Stimulated activated CD4-positive, alpha-beta T cell treated with anti-CD3 and anti-CD28 coated beads, Interleukin-1b, Interleukin-23, amount 100 ng/mL, for 4 hours (primary cell): ENCODE measurements at places on chromosomes 5 and 9.

GRCh38 chr5:150410524-150411244, 2.0 kb downstream of the CD74 start:
- DNase-seq, result no peak

GRCh38 chr5:83608122-83608521, 112.5 kb downstream of the HAPLN1 start:
- DNase-seq, result no peak

DNA sequence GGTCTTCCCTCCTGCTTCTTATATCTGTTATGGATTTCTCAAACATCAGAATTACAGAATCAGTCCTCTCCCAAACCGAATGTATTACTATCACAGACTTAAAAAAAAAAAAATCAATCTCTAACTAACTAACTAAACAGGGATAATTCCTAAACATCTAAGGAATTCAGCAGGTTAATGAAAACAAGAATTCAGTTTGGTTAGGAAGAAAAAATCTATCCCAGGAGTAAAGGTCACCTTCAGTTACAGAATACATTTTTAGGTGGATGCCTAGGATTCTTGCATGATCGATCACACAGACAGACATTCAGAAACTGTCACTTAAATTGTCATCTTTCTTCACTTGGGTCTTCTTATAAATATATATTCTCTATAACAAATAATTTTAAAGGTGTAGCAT, 11.5 kb downstream of the PTAR1 start:
- no peak for DNase-seq

DNA sequence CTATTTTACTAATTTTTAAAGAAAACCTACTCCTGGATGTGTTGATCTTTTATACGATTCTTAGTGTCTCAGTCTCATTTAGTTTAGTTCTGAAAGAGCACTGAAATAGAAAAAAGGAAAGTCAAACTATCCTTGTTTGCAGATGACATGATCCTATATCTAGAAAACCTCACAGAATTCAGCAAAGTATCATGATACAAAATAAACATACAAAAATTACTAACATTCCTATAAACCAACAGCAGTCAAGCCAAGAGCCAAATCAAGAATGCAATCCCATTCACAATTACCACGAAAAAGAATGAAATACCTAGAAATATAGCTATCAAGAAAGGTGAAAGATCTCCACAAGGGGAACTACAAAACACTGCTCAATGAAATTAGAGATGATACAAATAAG, 225.8 kb upstream of the CDH18 start:
- no peak for DNase-seq

GRCh38 chr9:8860925-8861324, 1061.3 kb upstream of the DMAC1 start:
- no peak for DNase-seq

GRCh38 chr9:98374385-98375051, 119.1 kb upstream of the TBC1D2 start:
- DNase-seq, result no peak

DNA sequence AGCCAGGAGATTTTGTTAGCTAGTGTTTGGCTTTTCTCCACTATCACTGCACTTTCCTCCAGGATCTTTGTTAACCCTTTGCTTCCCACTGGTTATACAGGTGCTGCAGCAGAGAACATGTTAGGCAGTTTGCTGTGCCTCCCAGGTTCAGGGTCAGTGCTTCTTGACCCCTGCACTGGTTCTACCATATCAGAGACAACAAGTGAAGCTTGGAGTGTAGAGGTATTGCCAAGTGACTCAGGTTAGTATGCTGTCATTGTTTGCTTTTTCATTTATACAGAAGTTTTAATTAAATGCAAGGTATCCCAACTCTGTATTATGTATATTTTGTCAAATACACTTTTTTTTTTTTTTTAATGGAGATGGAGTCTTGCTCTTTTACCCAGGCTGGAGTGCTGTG, 68.4 kb downstream of the GAPVD1 start:
- DNase-seq, result no peak

- DNase-seq, result no peak
Measured at GRCh38 chr5:116848954-116849581, 274.4 kb upstream of the SEMA6A start.

GRCh38 chr5:1477341-1477740, 32.1 kb upstream of the SLC6A3 start:
- DNase-seq, result no peak

- DNase-seq, result no peak
Measured at GRCh38 chr5:67591491-67591890, 394.9 kb upstream of the CD180 start.

GRCh38 chr5:148403344-148403743, 19.6 kb downstream of the FBXO38 start:
- no peak for DNase-seq

DNA sequence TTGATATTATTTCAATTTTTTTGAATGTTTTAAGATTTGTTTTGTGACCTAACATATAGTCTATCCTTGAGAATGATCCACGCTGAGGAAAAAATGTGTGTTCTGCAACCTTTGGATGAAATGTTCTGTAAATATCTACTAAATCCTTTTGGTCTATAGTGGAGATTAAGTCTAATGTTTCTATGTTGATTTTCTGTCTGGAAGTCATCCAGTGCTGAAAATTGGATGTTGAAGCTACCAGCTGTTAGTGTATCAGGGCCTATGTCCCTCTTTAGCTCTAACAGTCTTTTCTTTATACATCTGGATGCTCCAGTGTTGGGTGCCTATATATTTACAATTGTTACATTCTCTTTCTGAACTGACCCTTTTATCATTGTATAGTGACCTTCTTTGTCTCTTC, 422.3 kb downstream of the TMEM232 start:
- DNase-seq, result no peak

DNA sequence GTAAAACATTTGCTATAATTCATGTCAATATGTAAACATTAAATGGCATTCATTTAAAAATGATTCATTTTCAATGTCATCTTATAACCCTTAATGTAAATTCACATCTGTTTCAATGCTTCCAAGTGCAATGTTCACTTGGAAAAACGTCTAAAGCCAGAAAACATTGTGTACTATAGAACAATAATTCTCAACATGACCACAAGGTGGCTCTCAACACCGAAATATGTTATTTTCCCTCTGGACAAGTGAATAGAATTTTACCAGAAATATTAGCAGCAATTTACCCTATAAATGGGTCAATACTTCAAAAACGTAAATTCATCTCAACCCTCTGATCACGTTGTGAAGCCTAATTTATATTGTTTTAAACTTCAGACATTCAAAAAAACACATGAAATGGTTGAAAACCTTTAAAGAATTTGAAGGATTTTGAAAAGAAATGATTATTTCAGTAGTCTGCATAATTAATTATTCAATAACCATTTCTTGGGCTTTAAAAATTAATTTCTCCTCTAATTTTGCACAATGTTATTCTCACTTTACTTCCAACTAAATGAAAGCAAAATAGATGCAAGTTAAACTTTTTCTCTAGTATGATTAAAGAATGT, 11.0 kb downstream of the CDH10 start:
- no peak for DNase-seq

- DNase-seq, result no peak
Measured at GRCh38 chr9:76181781-76182180, 212.4 kb downstream of the RFK start.

GRCh38 chr5:107293541-107294210, 377.1 kb downstream of the EFNA5 start:
- DNase-seq, result no peak

DNA sequence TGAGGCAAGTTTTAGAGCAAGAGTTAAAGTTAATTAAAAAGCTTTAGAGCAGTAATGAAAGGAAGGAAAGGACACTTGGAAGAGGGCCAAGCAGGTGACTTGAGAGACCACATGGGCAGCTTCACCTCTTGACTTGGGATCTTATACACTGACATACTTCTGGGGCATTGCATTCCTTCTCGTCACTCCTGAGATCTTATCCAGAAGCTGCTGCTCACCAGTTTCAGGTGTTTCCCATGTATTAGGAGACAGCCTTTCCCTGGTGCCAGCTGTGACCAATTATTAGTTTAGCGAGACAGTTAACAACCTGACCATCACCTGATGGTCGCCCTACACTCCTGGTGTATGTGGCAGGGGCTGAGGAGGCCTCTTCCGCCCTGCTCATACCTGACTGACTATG, 382.1 kb downstream of the KDM4C start:
- DNase-seq, result no peak

DNA sequence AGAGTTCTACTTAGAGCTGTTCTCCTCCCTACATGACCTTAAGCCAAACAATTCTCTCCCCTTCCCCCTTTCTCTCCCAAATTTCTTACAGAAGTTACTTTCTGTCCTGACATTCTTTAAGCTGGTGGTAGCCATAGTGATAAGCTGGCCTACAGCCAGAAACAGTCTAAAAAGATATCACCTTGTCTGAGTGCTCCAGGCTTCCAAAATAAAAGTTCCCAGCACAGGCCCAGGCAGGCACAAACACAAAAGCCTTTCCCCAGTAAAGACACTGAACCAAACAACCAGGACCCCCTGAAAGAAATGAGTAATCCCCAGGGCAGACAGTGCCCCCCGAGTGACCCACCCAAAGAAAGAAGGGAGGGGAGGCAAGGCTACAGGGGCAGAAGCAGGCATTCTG, 19.2 kb downstream of the SIL1 start:
- no peak for DNase-seq

- no peak for DNase-seq
Measured at GRCh38 chr5:139960723-139961383, 82.2 kb downstream of the NRG2 start.

GRCh38 chr9:135065151-135065550, 22.3 kb upstream of the OLFM1 start:
- DNase-seq, result no peak

DNA sequence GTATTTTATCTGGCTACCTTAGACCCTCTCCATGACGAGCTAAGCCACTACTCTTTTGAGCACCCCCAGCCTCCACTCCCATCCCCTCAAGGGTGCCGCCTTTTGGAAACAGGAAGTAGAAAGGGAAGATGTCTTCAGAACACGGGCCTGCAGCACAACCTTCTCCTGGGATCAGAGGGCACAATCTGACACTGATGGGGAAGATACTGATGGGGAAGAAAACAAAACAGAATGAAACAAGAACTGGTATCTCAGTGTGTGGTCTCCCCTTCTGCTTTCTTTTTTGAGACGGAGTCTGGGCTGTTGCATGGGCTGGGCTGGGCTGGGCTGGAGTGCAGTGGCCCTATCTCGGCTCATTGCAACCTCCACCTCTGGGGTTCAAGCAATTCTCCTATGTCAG, 539.7 kb upstream of the DAP start:
- no peak for DNase-seq

DNA sequence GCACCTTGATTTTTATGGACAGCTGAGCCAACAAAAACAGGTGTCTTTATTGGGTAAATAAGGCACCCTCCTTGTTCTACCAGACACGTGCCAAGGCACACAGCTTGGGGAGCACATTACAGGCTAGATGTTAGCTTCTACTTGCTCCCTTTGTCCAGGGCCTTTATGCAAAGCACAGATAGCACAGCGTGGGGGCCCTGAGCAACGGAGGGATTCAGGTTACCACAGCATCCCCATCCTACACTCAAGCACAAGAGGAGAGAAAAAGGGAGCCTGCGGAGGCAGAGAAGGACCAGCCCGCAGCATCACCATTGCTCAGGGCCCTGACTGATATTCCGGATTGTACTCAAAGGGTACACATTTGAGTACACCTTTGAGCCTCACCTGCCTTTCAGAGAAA, 181.7 kb upstream of the KIF2A start:
- no peak for DNase-seq

GRCh38 chr5:172524573-172525021, 70.3 kb upstream of the SH3PXD2B start:
- DNase-seq, result no peak

GRCh38 chr9:15738011-15738410, 185.2 kb downstream of the CCDC171 start:
- no peak for DNase-seq

GRCh38 chr9:136599811-136600660, 54.2 kb upstream of the NOTCH1 start:
- no peak for DNase-seq

- no peak for DNase-seq
Measured at GRCh38 chr5:8870959-8871355, 674.9 kb downstream of the SEMA5A start.

- no peak for DNase-seq
Measured at GRCh38 chr9:16625811-16626210, 244.7 kb downstream of the BNC2 start.

GRCh38 chr5:93281980-93282772, 298.8 kb downstream of the NR2F1-AS1 start:
- no peak for DNase-seq

GRCh38 chr5:58404734-58405133, 55.2 kb downstream of the PLK2 start:
- DNase-seq, result no peak

DNA sequence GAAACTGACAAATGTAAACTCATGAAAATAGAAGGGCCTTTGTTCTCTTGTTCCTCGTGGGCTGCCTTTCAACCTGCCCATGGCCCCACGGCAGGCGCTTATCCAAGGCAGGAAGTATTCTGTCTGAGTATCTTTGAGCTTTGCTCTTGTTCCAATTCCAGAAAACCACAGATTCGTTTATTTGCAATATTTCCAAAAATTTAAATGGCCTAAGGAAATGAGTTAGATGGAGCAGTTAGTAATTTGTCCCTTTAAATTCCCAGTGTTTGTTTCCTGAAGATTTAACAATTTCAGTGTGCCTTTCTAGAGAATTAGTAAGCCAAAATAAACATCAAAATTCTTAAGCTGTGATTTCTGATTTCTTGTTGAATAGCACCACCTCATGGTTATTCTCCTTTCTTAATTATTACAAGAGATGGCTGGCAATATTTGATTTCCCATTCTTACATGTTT, 299.4 kb upstream of the RASA1 start:
- DNase-seq, result no peak

DNA sequence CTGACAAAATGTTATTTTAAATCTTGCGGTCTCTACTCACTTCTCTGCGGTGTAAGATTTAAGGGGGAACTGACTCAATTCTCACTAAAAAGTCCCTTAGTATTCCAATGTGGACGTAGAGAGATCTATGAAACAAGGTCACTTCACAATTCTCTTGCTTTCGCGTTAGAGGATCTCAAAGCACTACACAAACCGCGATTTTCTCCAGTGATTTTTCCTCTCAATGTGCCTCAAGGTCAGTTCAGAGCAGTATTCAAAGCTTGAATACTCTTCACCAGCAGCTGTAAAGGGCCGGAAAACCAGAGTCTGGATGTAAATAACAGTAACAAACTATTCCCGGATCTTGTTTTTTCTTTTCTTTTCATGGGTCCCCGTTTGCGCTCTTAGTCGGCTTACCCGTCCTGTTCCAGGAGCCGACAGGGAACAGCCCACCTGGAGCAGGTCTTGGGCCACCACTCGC, 128.2 kb downstream of the TMEM161B start:
- DNase-seq, result no peak

- no peak for DNase-seq
Measured at GRCh38 chr9:18585996-18586395, 112.0 kb downstream of the ADAMTSL1 start.
